ENCODE measurements at places on chromosomes 1 and 21.

DNA sequence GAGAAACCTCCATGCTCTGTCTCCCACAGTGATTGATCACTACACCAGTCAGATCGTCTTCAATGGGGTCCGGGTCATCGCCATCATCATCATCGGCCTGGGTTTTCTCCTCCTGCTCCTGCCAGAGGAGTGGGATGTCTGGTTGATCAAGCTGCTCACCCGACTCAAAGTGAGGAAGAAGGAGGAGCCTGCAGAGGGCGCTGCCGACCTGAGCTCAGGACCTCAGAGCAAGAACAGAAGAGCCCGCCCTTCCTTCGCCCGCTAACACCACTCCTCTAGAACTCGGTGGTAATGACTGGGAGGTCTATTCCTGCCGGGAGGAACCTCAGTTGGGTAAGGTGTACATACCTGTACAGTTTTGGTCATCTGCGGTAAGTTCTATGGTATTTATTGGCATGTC lies 50.3 kb upstream of the COA6 start:
- peak; percentile 44 for DNase-seq

- DNase-seq, result no peak
Measured at GRCh38 chr1:185016880-185017279, 28.5 kb upstream of the RNF2 start.

DNA sequence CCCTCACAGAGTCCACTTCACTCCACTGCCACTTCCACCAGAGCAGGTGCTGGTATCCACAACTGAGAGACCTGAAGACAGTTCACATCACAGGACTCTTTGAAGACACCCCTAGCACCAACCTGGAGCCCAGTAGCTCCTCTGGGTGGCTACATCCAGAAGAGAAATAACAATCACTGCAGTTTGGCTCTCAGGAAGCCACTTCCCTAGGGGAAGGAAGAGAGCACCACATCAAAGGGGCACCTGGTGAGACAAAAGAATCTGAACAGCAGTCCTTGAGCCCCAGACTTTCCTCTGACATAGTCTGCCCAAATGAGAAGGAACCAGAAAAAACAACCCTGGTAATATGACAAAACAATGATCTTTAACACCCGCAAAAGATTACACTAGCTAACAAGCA lies 113.2 kb downstream of the TENT5C start:
- DNase-seq, result no peak

GRCh38 chr1:230826166-230826875 lies 42.0 kb downstream of the C1orf198 start:
- DNase-seq, result no peak

- no peak for DNase-seq
Measured at GRCh38 chr1:24317956-24318614, 1.1 kb upstream of the GRHL3 start.

- DNase-seq, result no peak
Measured at GRCh38 chr1:215210167-215210566, 127.6 kb downstream of the KCNK2 start.

DNA sequence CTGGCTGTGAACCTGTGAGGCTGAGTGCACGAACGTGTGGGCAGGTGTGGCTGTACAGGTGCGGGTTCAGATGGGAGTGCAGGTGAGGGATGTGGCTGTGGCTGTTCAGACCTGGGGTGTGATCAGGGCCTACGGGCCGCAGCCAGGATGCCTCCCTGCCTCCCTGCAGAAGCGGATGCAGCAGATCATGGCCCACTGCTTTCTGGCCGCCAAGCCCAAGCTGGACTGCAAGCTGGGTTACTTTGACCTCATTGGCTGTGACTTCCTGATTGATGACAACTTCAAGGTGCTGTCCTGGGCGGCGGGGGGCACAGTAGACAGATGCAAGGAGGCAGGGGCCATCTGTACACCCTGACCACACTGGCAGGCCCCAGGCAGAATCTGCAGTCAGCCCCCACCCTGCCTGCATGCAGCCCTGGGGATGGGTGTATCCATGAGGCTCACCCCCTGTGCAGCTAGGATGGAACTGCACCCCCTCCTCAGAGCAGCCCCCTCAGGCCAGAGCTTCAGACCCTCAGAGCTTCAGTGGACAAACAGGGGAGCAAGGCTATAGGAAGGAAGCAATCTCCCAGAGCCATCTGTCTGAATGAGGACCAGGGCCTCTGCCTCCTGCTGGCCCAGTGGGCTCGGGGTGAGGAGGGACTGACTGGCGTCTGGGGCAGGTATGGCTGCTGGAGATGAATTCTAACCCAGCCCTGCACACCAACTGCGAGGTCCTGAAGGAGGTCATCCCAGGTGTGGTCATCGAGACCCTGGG lies 9.8 kb downstream of the TNFRSF18 start:
- no peak for DNase-seq

- DNase-seq, result no peak
Measured at GRCh38 chr1:147902253-147902845, at the start of gene GJA8. Gene GJA8, plus strand, starts transcription at chr1:147902795. Its CDS starts 5,161 bp downstream, at chr1:147907956.

DNA sequence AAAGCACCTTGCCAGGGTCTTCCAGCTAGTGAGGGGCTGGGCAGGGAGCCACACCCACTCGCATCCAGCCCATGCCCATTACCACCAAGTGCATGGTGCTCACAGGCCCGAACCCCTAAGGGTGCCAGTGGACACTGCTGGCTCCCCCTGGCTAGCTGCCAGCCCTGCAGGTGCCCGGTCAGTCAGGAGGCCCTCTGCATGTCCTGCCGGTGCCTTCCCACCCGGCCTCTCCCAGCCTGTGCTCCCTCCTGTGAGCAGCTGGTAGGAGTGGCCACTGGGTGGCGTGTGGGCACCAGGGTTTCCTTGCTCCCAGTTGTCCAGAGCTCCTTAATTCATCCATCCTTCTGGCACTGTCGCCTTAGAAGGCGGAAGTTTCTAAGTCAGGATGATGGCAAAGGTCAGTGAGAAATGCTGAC lies 33.4 kb downstream of the QSOX1 start:
- peak; percentile 41 for DNase-seq

DNA sequence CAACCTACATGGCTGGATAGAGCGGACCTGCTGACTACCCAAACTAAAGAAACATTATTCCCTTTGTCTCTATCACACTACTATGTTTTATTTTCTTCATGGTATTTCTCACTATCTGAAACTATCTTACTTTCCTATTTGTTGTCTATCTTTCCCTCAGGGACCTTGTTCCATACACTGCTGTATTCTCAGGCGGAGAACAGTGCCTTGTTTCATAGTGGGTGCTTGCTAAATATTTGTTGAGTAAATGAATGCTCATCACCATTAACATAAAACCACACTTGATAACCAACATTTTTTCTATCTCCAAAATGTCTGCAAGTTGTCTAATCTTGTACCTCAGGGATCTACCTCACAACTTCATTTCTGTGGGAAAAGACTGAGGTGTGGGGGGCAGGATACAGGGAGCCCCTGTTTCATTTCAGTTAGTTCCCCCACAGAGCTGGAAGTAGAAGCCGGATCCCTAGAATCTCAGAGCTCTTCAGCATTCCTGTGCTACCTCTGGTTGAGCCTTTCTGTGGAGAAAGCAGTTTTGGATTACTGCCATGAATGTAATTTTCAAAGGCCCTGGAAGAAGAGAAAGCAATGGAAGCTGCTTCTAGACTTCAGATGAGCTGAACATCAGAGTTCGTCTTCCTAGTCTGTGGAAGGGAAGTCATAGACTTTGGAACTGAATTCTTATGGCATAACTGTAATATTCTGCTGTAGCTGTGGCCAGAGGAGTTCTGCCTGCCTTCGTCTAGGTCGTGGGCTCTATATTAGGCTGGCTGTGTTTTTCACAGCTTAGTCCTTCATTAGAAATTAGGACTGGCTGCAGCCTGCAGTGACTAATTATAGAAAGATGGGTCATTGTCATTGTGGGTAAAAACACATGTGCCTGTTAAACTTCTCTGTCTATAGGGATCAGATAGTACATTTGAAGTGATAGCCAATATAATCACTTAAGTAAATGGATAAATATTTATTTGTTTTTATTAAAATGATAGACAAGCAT lies 293.2 kb upstream of the SGIP1 start:
- no peak for DNase-seq

DNA sequence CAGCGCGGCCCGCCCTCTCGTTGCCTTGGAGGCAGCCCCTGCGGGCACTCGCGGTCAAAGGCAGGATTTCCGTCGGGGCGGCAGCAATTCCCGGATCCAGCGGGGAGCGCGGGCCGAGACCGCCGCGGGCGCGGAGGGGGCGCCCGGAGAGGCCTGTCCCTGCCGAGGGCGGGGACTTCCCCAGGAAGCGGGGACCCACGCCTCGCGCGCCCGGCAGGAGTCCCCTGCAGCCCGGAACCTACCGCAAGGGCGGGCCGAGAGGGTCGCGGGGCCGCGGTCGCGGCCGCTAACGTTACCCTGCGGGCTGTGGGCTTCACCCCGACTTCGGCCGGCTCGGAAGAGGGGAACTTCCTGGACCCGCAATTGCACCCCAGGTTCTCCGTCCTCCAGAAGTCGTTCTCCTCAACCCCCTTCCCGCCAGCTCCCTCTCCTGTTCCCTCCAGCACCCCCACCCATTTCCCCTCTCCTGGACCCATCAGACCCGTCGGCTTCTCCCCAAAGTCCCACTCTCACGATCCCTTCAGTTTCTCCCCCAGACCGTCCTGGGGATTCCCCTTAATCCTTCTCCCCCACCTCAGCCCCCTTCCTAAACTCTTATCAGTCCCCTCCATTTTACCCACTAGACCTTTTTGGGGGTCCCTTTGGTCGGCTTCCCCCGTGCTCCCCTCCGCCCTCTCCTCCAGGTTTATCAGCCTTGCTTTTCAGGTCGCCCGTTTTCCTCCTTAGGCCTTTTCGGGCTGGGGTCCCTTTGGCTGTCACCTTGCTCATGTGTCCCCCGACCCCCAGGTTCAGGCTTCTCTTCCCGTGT lies 604 bp downstream of the FGR start:
- DNase-seq, result no peak
